ENCODE measurements at places on chromosomes 1 and 21.

DNA sequence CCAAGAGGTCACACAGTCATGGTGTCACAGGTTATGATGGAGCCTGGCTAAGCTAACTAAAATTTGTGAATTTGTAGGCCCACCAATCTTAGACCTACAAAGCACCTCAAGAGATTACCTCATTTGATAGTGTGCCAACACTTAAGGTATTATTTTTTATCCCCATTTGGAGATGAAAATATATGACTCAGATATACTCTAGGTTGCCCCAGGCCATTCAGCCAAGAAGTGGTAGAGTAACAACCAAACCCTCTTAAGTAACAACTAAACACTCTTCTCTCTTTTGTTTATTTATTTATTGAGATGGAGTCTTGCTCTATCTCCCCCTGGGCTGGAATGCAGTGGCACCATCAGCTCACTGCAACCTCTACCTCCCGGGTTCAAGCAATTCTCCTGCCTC lies 14.3 kb downstream of the NPL start:
- no peak for DNase-seq

GRCh38 chr21:44013380-44014088 lies 1.4 kb downstream of the TRAPPC10 start:
- DNase-seq, result no peak

GRCh38 chr21:44889625-44890337 lies 16.3 kb upstream of the PTTG1IP start:
- no peak for DNase-seq

DNA sequence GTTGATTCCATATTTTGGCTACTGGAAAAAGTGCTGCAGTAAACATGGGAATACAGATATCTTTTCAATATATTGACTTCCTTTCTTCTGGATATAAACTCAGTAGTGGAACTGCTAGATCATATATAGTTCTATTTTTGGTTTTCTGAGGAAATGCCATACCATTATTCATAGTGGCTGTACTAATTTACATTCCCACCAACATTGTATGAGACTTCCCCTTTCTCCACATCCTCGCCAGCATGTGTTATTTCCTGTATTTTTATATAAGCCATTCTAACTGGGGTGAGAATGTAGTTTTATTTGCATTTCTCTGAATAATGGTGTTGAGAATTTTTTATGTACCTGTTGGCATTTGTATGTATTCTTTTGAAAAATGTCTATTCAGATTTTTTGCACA lies 385.2 kb downstream of the NUF2 start:
- no peak for DNase-seq

- DNase-seq, result no peak
These were observed 88.2 kb downstream of the NFIA start for GRCh38 chr1:61170328-61171238.

Measured in cortex of kidney (tissue), 1 donor.